ENCODE measurements at places on chromosomes 1 and 21.

- no peaks in the 10 kb centered on the region for H3K27me3 ChIP-seq
- H3K4me3 ChIP-seq = no peak overlapping the region
- H3K4me1 ChIP-seq = peaks cover 24% of the 10 kb centered on the region
- H3K36me3 ChIP-seq = no peaks in the 10 kb centered on the region
These were observed 23.3 kb downstream of the ETNK2 start for GRCh38 chr1:204128464-204128963.

DNA sequence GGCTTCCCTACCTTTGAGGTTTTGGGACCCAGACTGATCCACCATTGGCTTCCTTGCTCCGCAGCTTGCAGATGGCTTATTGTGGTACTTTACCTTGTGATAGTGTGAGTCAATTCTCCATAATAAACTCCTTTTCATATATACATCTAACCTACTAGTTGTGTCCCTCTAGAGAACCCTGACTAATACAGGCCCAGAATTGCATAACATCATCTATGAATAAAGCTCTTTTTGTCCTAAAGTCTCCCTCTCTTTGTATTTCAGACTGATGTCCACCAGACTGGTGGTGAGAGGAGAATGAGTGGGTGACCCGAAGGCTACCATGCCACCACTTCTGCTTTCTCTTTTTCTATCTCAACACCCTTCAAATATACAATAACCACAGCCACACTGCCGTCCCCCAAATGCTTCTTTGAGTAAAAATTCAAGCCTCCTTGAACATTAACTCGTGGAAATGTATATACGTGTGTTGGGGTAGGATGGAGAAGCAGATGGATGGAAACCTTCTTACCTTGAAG is 265.7 kb downstream of the PTBP2 start:
- no peaks in the 10 kb centered on the region for H3K27me3 ChIP-seq
- no peak overlapping the region for H3K27ac ChIP-seq
- H3K36me3 ChIP-seq = no peaks in the 10 kb centered on the region
- DNase-seq = no peak
- H3K4me1 ChIP-seq = no peaks in the 10 kb centered on the region

DNA sequence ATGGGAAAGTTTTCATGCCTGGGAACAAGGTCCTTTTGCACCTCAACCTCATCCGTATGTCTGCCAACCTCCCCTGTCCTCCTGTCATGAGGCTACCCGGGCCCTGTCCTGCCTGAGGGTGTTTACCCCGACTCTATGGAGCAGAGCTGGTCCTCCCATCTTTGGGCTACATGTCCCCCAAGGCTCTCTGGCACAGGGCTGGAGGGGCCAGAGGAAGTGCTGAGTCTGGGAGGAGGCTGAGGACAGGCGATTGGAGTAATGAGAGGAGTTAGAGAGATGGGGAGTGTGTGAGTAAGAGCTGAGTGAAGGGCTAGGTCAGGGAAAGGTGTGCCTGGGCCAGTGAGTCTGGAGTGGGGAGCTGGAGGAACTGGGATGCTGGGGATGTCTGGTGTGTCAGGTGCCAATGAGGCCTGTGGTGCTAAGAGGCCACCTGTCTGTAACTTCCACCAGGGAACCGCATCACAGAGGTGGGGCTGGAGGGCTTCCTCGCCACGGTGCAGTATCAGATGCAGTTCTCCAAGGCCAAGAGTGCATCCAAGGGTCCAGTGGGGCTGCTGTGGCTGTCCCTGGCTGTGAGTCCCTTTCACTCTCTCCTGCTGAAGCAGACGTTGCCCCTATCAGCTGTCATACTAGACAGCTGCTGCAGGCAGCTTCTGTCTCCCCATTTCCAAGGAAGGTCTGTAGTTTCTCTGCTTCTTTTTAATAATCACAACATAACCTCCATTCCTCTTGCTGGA is 11.7 kb downstream of the LRRC71 start:
- DNase-seq = no peak
- H3K27me3 ChIP-seq = no peaks in the 10 kb centered on the region
- H3K4me1 ChIP-seq = no peaks in the 10 kb centered on the region
- H3K27ac ChIP-seq = no peak overlapping the region
- H3K4me3 ChIP-seq = no peak overlapping the region

- H3K36me3 ChIP-seq = no peaks in the 10 kb centered on the region
- H3K4me1 ChIP-seq = no peaks in the 10 kb centered on the region
- no peaks in the 10 kb centered on the region for H3K27me3 ChIP-seq
- no peak overlapping the region for H3K27ac ChIP-seq
These were observed 35.4 kb upstream of the TTC39A start for GRCh38 chr1:51365774-51366173.

- H3K4me1 ChIP-seq = no peaks in the 10 kb centered on the region
- H3K27me3 ChIP-seq = no peaks in the 10 kb centered on the region
- no peak for DNase-seq
- H3K27ac ChIP-seq = no peak overlapping the region
- no peaks in the 10 kb centered on the region for H3K36me3 ChIP-seq
These were observed 73.5 kb upstream of the LRRC7 start for GRCh38 chr1:69494221-69494620.

All from pancreas (tissue), 10 donors.